Posterior cingulate gyrus (tissue), 11 donors: ENCODE measurements at places on chromosomes 4 and X.

DNA sequence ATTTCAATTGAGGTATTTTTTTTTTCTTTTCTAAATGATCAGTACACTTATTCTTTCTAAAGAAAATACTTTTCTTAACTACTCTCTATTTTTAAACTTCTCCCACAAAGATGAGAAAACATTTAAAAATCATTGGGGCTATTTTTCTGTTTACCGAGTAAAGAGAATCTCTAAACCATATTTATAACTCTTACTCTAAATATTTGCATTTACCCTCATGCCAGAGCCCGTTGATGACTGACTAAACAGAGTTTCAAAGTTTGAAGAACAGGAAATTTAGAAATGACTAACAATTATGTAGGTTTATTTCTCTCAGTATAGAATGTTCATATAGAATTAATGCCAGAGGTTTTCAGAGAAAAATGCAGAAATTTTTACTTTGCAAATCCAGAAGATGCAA is 2.7 kb upstream of the ALB start:
- DNase-seq, result no peak

- DNase-seq, result no peak
Measured at GRCh38 chr4:24979554-24979953, 51.2 kb downstream of the LGI2 start.

DNA sequence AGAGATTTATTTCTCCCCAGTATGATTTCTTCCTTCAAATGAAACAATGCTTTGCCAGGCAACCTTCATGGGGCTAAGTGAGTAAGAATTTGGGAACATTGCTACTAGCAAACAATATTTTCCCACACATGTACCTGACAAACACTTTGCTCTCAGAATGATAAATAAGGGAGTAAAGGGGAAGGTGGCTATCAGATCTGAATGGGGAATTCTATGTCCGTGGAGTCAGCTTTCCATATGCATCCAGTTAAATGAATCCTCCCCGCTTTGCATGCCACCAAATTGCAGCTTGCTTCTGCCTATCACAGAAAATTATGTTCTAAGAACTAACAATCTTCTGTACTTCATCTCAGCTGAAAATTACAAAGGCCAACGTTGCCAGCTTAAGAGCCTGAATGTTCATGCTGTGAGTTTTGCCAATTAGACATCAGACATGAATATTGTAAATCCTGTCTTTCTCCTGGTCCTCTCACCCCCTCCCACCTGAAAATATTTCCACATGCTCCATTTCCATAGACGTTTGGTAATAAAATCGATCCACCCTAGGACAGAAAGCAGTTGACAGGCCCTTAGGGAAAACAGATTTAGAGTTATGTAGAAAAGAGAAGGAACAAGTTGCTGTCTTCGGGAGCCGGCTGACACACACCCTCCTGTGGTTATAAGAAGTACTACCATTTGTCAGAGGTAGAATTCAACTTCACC is 6.3 kb downstream of the MEPE start:
- DNase-seq, result peak; percentile 80

DNA sequence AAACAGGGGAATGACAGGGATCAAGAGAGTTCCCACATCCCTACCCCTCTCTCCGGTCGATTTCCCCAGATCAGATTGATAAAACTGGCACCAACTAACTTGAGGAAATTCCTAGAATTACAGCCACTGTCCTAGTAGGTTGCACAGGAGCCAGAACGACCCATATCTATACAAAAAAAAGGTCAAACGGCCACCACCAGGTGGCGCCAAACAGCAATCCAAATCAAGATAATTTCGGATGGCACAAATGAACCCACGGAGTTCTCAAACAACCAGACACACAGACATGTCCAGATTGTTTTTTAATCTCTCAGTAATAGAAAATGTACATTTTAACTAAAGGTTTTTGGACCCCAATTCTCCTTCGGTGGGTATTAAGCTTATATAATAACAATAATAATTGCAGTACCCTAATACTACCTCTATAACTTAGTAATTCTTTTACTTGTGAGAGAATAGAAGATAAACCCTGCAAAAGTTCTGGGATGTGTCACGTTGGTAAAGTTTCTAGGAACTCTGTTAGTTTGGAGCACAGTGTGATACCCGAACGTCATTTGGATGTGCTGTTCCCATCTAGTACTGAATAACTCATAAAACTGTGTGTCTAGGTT is 212.6 kb downstream of the SPOCK3 start:
- peak; percentile 86 for DNase-seq

DNA sequence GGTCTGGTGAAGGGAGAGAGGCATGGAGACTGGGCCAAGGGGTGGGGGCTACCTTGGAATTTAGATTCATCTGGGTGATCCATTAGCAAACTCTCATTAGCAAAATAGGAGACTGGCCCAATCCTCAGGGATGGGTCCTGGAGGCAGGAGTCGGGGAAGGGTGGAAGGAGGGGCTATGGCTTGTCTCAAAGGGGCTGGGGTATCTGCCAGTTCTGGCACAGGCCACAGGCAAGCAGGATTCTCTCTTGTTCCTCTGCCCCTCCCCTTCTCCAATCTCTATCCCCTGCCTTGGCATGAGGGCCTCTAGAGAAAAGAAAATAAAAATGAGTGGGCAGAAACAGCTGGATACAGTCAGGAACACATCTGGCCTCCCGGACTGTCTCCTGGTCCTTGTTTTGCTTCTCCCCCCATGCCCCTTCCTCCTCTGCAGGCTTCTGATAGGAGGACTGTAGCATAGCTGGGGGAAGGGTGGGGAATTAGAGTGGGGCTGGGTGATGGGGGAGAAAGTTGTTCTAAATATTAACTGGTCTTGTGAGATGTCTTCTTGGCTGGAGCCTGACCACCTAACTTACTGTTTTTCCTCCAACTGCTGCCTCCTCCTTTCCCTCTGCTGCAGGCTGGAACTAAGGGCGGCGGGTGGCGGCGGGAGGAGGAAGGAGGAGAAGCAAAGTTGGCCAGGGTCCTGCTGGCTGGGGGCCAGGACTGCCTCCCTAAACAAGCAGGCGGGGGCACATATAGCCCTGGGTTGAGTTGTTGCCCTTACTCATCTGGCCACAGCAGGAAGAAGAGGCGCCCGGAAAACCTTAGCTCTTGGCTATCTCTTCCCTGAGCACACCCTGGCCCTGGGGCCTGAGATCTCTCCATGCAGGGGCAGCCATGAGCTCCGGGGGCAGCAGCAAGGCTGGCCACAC is 53.3 kb upstream of the LAS1L start:
- DNase-seq, result peak; percentile 90

DNA sequence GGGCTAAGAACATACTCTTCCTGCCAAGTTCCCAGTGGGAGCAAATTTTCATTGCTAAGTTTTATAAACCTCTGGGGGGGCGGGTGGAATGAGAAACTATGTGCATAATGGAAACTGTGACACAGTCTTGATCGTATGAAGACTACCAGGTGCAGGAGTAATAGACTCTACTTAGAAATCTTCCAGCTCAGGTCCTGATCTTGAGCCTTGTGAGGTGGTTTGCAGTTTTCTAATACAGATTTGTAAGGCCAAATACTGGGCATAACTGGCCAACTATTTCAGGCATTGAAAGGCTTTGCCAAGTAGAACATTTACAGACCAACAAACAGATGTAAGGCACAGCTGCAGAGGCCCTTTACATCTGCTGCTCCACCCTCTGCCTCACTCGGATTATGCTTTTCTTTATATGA is 89.7 kb upstream of the CBR4 start:
- DNase-seq, result no peak

DNA sequence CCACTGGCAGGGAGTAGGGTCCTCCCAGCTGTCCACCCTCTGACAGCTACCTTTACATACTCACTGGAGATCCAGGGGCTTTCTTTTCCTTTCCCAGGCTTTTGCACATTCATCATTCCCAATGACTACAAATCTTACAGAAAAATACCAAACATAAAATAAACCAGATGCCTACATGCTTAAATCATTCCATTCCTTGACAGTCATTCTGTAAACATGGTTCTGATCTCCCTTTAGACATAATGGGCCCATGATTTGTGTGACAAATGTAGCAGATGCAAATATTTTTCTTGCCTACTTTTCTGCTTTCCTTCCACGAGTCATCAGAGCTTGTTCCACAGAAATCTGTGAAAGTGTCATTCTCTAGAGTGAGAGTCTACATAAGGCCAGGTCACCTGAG is 207.0 kb downstream of the IDS start:
- DNase-seq, result no peak

DNA sequence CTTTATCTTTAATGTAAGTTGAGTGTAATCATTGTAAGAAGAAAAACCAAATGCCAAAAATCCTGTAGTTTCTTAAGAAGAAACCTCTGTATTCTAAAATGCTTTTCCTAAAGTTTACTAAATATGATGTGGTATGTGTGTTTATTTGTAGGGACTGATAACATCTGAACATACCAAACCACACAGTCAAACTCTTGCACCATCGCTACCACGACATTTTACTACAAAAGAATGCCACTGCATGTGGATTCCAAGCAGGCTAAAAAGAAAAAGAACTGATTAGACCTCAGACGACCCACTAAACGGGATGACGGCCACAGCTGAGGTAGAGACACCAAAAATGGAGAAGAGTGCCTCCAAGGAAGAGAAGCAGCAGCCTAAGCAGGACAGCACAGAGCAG is 46.1 kb downstream of the LAS1L start:
- DNase-seq, result no peak

DNA sequence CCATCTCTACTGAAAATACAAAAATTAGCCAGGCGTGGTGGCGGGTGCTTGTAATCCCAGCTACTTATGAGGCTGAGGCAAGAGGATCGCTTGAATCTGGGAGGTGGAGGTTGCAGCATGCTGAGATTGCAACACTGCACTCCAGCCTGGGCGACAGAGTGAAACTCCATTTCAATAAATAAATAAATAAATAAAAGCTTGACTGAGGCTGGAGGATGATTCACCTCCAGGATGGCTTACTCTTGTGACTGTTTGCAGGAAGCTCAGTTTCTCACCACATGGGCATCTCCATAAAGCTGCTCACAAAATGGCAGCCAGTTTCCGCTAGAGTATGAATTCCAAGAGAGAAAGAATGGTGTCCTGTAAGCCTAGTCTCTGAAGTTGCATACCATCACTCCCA is 191.7 kb upstream of the EDNRA start:
- no peak for DNase-seq

DNA sequence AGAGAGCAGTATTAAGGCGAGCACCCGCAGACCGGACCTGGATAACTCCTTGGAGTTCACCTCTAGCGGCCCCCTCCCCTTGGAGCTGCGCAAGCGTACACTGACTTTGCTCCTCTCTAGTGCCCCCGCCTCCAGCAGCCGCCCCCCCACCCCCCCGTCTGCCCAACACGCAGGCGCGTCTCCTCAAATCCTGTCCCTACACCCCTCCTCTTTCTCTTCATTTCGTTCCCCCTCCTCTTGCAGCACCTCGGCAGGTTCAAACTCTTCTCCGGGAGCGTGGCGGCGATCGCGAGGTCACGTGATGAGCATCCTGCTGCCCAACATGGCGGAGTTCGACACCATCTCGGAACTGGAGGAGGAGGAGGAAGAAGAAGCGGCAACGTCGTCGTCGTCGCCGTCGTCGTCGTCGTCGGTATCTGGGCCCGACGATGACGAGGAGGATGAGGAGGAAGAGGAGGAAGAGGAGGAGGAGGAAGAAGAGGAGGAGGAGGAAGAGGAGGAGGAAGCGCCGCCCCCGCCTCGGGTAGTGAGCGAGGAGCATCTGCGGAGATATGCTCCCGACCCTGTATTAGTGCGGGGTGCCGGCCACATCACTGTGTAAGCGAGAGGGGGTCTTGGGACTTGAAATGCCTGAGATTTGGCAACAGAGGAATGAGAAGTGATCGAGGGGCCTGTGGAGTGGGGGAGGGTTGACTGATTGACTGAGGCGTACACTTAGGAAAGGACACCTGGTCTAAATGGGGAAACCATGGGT is at the start of gene CHIC1:
TSS of gene CHIC1 (plus strand) at position 214 of the 754 bp plus-strand sequence. CDS start at position 302, 88 bp downstream.
- peak; percentile 93 for DNase-seq

DNA sequence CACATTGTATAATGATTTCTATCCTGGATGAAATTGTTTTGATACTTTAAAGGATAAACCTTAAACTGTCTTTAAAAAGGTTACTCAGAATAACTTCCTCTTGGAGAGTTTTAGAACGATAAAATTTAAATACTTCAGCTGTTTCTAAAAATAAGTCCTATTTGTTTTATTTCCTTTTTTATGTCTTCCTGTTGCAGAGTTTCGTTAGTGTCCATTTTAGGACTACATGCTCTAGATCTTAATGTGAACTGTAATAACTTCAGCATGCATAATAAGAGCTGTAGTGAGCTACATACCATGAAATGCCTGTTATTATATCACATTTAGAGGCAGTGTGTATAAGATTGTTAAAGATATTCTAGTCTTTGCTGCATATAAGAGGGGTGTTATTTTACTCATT is 14.6 kb downstream of the ATP10D start:
- no peak for DNase-seq

DNA sequence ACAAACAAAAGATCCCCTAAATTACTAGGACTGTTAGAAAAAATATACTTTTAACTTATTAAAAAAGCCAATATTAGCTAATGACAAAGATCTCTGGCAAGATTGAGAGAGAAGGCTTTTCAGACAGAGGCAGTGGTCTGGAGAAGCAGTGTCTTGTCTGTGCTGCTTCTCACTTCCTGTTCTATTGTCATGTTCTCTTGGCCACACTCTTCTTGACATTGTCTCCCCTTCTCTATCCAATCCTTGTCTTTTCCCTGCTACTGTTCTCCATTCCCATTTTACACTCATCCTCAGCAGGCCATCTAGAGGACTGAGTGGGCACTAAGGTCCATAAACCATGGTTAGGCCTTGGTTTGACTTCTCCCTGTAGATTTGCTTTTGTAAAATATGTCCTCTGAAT is 14.0 kb upstream of the TAPT1 start:
- no peak for DNase-seq

- no peak for DNase-seq
Measured at GRCh38 chr4:30396772-30397475, 323.2 kb upstream of the PCDH7 start.

- no peak for DNase-seq
Measured at GRCh38 chrX:137172317-137172948, 138.6 kb upstream of the GPR101 start.

DNA sequence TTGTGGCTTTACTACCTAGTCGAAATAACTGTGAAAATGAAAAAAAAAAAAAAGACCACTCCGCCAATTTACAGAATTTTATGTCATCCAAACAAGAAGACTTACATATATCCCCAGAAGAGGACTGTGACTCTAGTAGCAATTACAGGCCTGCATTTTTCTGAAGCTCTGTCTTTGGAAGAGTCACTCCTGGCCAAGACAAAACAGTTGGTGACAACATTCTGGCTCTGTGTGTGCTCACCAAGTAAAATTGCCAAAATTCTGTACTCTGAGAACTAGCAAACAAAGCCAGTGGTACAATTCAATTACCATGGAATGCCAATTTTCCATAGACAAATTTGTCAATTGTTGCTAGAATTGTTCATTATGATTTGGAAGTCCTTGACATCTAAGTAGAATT is 311.1 kb downstream of the PDGFC start:
- no peak for DNase-seq

GRCh38 chr4:113248320-113248719 is 198.9 kb downstream of the ANK2 start:
- no peak for DNase-seq

DNA sequence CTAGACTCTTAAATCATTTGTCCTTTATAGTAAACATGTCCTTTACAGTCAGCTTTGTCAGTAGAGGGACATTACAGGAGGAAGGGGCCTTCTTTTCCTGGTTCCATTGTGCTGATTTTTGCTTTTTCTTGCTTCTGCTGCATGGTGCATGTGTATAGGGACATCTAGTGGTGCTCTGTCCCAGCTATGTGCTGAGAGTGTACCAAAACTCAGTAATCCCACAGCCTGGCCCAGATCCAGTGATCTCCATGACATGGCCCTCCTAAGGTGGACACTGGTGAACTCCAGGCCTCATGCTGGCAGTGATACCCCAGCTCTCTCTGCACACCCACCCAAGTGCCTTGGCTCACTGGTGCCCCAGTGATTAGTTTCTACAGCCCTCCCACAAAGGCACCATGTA is 45.2 kb downstream of the MAGEB17 start:
- DNase-seq, result no peak

GRCh38 chrX:46994096-46994495 is 81.9 kb downstream of the JADE3 start:
- DNase-seq, result peak; percentile 8
